Activated CD4-positive, alpha-beta T cell treated with anti-CD3 and anti-CD28 coated beads for 48 hours (primary cell): ENCODE measurements at places on chromosomes 7 and 10.

DNA sequence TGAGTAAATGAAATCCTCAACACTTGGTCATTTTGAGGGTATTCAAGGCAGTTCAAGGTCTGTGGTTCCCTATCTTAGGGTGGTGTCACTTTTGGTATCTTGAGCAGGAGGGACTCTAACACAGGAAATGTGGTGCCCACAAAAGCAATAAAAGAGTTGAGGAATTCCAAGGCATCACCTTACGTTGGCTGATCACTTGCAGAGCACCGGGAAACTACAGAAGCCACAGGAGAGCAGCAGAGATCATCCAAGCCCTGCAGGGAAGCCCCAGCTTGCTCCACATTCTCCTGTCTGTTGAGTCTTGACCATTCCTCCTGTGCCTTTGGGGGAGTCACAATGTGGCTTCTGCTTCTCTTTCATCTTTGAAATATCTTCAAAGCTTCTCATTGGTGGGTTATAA lies 565.8 kb upstream of the ADARB2 start:
- no peak for DNase-seq

DNA sequence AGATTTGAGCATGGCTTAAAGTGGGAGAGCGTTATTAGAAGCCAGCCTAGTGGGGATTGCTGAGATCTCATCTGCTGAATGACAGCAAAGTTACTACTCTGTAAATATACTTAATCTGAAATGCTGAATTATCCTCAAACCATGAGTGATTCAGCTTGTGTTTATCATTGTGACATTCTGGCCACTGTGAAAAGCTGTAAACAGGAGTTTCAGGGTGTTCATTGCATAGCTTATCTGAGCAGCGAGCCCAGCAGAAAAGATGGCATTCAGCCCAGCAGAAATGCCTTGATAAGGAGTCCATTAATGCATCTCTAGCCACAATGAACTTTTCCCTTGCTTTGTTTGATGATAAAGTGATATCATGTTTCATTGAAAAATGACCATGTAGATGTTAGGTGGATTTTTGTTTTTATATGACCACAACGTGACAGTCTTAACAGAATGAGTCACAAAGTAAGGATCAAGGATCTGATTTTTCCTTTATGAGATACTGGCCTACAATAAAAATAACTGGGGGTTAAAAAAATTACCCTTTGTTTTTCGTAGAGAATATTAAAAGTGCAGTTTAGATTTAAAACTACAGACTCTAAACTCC lies 7.8 kb downstream of the TES start:
- no peak for DNase-seq

GRCh38 chr7:31073326-31074119 lies 21.4 kb downstream of the ADCYAP1R1 start:
- no peak for DNase-seq

- DNase-seq, result no peak
Measured at GRCh38 chr7:142359694-142360279, 101.9 kb upstream of the PRSS58 start.

- no peak for DNase-seq
Measured at GRCh38 chr7:47471358-47471703, 110.6 kb downstream of the TNS3 start.

DNA sequence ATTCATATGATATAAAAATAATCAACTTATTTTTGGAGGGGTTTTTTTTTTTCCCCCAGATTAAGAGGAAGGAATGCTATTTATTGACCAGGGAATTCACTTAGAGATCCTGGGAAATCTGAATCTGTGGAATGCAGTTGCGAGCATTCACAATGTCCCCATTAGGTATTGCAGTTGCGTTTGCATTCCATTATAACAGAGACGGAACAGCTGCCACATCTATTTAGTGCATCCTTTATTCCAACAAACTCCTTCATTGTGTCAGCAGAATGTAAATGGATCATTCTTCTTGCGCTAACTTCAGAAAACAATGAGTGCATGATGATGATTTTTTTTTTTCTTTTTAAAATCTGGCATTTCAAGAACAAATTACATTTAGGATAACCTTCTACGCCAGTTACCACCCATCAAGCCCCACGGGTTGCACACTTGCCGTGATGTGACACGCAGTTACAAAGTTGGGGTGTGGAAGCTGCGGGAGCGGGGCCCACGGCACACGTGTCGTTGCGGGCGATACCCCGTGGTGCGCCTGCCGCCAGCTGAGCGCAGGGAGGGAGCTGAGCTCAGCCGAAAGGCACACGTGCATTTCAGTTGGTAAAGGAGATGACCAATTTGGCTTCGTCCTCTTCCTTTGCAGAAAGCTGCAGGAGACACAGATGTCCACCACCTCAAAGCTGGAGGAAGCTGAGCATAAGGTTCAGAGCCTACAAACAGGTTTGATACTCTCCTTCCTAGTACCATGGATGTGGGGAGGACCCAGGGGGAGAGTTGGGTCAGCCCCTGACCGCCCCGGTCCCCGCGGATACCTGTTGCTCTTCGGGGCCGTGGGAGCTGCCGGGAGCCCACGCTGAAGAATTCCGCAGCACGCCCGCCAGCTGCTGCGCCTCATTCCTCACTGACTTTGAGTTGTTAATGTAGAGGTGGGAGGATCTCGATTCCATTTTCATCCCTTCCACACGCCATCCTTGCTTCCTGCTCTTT lies 175.3 kb upstream of the SH2B2 start:
- DNase-seq, result no peak

DNA sequence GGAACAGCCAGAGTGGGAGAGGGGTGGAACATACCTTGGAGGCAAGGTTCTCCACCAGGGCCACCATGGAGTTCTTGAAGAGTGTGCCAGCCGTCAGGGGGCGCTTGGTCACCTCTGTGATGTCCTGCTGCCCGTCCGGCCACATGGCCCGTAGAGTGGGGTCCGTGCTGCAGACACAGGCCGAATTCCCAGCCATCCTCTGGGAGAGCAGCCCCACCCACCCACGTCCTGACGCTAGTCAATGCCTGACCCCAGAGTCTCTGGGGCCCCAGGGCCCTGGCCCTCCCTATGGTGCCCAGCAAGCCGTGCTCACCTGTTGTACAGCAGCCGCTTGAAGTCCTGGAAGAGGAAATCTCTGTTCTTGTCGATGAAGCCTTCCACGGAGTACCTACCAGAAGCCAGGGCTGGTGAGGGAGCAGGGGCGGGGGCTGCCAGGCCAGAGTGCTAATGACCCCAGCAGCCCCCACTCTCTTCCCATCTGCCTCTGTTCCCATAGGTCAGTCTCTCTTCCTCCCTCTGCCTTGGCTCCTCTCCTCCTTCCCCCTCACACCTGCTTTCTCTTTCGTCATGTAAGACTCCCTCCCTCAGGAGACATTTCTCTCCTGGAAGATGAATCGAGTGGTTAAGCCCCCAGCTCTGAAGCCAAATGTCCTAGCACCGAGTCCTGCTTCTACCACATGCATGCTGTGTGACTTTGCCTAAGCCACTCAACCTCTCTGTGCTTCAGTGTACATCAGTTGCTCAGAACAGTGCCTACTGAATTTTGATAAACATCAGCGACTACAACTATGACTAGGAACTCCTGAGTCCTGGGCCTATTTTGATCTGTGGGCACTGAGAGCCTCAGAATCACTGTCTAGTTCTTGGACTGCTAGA lies 11.0 kb downstream of the MYO1G start:
- DNase-seq, result no peak

- no peak for DNase-seq
Measured at GRCh38 chr7:45564485-45564884, 9.7 kb upstream of the ADCY1 start.

DNA sequence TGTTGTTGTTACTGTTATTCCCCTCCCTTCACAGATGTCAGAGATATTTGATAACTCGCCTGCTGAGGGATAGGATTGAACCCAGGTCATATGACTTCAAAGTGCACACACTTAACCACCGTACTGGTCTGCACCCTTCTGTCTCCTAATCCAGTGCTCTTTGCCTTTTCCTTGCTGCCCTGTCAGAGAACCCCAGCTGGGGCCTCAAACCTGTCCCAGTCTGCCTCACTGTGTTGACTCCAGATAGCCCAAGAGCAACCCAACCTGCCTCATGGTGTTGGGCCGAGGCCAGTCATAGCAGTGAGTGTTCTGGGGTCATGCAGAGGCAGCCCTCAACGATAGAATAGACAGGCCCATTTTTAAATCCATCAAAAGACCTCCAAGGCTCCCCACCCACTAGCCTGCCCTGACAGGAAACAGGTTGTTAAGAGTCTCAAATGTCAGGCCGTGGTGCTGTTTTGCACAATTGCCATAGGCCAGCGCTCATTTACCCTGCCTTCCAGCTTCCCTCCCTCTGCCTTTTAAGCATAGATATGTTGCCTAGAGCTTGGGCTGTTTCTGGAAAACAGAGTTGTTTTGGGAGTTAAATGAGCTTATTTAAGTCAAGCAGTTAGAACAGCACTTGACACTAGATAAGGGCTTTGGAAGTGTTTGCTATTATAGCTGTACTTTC lies 37.0 kb upstream of the PDCD4 start:
- DNase-seq, result no peak

- DNase-seq, result no peak
Measured at GRCh38 chr7:27151931-27152815, at the start of gene HOXA3. Gene HOXA3, minus strand, starts transcription at chr7:27152583. Its CDS starts 41,943 bp downstream, at chr7:27110640.

GRCh38 chr7:157676456-157677255 lies 339.9 kb downstream of the DNAJB6 start:
- DNase-seq, result no peak

GRCh38 chr7:148927123-148928045 lies 43.3 kb upstream of the EZH2 start:
- DNase-seq, result no peak

DNA sequence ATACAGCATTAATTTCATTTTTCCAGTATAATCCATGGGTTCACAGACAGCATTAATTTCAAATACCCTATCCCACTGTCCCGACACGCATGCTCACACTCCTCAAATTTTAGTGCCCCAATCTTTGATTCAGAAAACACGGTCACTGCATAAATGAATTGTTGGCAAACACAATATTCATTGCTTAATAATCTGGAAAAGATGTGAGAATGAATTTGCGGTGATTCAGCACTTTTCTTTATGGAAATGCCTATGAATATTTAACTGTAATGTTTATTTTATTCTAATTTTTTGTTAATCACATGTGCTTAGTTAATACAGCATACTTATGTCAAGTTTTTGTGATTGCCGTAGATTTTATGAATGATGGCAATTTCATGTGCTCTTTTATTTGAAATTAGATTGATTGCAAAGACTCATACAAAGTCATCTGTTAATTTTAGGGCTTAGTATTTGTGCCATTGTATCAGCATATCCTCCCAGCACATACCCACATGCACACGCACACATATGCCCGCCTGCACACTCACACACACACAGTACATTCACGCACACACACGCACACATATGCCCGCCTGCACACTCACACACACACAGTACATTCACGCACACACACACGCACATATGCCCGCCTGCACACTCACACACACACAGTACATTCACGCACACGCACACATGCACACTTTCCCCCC lies 35.1 kb downstream of the MACROH2A2 start:
- no peak for DNase-seq

DNA sequence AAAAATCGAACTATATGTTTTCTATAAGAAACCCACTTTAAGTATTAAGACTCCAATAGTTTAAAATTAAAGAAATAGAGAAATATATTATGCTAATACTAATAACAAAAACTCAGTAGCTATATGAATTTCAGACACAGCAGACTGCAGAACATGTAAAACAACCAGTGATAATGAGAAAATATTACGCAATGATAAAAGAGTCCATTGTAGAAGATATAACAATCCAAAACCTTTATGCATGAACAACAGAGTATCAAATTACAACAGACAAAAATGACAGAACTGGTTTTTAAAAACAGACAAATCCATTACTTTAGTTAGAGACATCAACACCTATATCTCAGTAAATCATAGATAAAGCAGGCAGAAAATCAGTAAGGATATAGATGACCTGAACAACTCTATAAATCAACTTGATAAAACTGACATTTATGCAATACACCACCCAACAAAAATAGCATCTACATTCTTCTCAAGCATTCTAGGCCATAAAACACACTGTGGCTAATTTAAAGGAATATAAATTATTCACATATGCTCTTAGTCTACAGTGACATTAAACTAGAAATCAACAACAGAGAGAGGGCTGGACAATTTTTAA lies 669.5 kb upstream of the GHITM start:
- no peak for DNase-seq

DNA sequence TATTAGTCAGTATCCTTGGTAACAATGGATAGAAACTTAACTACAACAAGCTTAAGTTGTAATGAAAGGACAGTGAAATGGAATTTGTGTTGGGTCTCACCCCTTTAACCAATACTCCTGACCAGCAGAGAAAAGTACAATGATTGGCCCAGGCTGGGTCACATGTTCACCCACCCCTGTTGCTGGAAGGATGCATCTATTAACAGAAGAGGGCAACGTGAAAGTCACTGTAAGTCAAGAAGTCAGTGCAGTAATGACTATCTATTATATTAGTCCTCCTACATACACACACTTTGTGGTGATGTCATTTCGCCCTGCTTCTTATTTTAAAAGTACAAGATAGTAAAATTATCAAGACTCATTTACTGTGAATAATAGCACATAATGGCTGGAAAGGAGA lies 16.2 kb downstream of the PNLIPRP2 start:
- no peak for DNase-seq

GRCh38 chr10:990808-991207 lies 2.6 kb downstream of the GTPBP4 start:
- DNase-seq, result no peak

DNA sequence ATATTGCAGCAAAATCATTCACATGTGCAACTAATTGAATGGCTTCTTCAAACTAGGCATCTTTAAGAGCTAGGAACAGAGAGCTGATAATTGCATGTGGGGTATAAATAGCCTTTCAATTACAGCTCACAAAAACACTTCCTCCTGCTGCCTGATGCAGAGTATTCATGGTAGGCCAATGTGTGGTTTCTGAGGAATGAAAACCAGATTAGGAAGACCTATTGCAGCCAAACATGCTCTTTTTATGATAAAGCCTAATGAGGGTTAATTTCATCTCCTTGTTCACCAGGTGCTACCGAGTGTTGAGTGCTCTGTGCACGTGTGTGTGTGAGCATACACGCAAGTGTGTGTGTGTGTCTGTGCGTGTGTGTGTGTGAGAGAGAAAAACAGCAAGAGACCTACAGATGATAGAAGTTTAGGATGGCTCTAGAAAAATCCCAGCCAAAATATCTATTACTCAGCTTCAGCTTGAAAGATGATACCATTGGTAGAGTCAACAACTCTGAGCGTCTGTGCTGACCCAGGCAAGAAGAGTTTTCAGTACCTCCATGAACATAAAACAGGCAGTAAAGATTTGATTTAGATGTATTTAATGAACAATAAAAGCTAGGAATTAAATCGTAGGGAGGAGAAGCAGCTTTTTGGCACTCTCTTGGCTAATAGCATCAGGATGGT lies 448.5 kb upstream of the ANKRD30A start:
- no peak for DNase-seq

DNA sequence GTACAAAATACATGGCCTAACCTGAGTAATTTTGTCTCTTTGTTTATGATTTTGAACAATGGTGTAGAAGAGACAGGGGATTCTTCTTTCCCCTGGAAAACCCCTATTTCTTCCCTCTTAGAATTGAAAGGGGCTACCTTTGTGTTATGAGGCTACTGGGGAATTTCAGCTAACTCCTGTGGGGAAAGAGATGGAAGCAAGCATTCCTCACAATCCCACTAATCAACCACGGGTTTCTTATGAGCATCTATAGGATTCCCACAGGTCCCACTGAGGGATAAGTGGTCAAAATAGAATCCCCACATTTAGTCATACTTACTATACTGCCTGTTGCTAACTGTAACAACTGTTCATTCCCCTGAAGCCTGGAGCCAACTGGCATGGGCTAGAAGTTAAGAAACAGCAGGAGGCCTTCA lies 32.2 kb upstream of the ITGB8 start:
- DNase-seq, result no peak

- no peak for DNase-seq
Measured at GRCh38 chr10:69232252-69232651, 12.1 kb downstream of the HKDC1 start.

- no peak for DNase-seq
Measured at GRCh38 chr7:80771523-80771922, 133.1 kb downstream of the CD36 start.
